Karpas-422 (cell line): ENCODE measurements at places on chromosomes 12 and 14.

GRCh38 chr12:117059156-117059555 lies 40.1 kb downstream of the TESC start:
- DNase-seq: no peak

- DNase-seq: no peak
Observed at GRCh38 chr12:106120519-106121105, 18.1 kb downstream of the NUAK1 start.

GRCh38 chr14:74492776-74493342 lies at the start of gene NPC2:
NPC2 (minus strand) TSS chr14:74493305; CDS start chr14:74493274, 31 bp downstream.
- peak; percentile 46 for DNase-seq

DNA sequence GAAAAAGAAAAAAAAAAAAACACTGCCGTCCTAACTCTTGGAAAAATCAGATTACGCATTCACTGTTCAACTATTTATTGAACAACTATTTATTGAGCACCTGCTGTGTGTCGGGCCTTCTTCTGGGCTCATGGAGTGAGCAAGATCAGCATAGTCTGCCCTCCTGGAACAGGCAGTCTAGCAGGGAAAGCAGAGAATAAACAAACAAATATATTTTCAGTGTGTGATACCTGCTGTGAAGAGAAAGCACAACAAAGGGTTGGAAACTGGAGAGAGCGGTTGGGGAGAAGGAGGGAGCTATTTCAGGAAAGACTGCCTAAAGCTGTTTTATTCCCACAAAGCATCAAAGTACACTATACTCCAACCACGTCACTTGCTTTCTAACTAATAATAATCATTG lies 10.8 kb downstream of the PROX2 start:
- DNase-seq: no peak

GRCh38 chr12:77161944-77162343 lies 96.6 kb upstream of the E2F7 start:
- no peak for DNase-seq

DNA sequence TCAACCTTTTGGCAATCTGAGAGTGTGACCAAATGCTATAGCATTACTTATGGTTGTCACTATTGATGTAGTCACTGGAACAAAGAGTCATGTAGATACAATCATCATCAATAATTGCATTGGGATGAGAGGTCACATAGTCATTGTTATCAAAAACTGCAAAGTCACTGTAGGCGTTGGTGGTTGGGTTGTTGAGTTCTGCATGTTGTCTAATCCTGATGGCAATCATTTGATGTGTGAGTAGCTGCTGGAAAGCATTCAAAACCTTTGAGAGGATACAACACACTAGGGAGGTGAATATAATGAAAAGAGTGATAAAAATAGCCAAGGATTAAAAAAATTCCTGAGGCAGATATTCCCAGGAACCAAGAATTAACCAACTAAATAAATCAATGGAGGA lies 214.7 kb upstream of the SYT10 start:
- DNase-seq: no peak

DNA sequence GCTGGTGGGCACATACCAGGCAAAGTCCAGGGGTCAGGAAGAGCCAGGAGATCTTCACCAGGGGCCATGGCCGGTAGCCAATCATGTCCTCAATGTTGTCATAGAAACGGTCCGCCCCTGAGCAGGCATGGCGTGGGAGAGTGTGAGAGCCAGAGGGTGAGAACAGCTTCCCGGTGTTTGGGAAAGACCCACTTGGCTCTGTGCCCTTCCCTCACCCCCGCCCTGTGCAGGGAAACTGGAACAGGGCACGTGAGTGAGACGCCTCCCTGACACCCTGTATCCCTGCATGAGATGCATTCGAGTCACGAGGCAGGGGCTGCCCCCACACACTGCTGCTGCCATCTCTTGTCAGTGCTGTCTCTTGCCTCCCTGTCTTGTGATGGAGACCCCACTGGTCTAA lies 20.7 kb downstream of the SLC6A12 start:
- no peak for DNase-seq

- DNase-seq: peak; percentile 78
Observed at GRCh38 chr12:15931590-15932053, 20.5 kb downstream of the DERA start.

DNA sequence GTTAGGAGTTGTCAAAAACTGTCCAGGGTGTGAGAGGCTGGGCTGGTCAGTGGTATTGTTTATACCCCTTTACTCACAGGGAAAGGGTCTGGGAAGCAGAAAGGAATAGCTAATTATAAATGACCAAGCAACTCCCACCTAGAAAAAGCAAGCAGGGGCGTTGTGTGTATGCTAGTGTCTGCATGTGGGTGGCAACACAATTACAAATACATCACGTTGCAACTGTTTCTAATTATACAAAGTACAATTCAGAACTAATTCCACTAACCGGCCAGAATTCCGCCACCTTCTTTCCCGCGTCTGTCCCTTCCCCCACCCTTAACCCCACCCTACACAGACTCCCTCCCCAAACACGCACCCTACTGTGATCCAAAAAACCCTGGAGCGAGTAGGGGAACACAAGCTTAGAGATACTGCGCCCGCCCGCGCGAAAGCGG lies 2.2 kb downstream of the DPF3 start:
- no peak for DNase-seq

DNA sequence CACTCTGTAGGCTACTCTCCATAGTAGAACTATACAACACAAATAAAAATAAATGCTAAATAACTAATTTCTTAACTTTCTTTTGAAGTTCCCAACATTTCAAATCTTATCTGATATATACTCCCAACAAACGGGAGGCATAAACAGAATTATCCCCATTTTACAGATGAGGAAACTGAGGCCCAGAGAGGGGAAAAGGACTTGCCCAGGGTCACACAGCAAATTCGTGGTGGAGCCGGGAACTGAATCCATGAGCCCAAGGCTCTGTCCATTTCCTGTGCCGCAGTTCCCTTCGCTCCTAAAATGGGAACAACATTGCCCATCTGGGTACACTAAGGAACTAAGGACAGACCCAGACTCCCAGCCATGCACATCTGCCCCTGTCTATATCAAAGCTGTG lies 12.2 kb downstream of the ZNF384 start:
- DNase-seq: no peak

DNA sequence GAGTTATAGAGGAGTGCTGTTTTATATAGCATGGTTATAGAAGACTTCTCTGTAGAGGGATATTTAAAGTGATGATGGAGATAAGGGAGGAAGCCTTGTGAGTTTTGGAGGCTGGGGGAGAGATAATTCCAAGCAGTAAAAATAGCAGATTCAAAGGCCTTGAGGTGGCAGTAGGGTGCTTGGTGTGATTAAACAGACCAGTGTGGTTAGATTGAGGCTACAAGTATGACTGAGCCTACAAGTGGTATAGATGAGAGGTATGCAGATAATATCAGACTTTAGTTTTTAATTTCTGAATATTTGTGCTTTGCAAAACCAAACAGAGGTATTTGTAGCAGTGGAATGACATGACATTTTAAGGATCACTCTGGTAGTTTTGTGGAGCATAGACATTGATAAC lies 20.3 kb downstream of the FANCM start:
- no peak for DNase-seq

- DNase-seq: peak; percentile 58
Observed at GRCh38 chr14:50397390-50398188, 908 bp upstream of the CDKL1 start.

- DNase-seq: no peak
Observed at GRCh38 chr12:58728397-58728796, 191.9 kb downstream of the LRIG3 start.

DNA sequence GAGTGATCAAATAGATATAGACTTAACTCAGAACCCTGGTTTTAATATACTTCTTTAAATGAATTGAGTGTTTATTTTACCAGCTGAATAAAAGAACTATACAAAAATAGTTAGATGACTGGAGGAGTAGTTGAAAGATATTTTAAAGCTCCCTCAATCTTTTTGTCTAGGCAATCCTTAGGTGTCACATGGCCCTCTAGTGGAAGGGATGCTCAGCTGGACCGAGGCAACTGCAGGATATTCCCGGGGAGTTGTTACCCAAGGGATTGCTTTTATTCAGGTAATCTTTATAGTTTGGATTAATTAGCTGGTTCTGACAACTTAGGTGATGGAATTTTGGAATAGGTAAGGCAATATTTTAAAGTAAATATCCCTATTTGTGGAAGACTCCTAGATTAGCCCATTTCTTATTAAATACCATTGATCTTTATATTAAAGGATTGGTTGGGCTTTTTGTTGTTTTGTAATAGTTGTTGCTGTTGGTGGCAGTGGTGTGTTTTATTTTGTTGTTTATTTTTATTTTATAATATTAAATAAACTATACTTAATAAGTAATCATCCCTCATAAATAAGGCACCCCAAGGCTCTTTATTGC lies 57.1 kb downstream of the ZDHHC17 start:
- DNase-seq: peak; percentile 44

DNA sequence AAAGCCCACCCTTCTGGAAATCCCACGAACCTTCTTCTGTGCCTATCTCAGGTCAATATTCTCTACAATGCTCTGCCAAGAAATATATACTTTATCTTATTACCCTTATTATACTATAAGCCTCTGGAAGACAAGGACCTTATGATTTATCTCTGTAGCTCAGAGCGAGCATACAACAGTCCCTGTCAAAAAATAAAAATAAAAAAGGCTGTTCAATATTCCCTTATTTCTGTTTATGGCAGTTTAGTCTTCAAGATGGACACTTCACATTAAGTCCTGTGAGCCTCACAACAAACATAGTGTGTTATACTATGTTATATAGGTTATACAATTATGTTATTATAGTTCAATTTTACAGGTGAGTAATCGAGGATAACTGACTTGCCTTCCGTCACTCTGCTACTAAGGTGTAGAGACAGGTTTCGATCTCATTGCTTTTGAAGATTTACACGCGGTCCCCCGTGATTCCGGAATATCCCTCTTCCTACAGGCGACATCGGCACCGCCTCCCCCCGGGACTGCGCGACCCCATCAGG lies 562 bp downstream of the EAPP start:
- DNase-seq: no peak

DNA sequence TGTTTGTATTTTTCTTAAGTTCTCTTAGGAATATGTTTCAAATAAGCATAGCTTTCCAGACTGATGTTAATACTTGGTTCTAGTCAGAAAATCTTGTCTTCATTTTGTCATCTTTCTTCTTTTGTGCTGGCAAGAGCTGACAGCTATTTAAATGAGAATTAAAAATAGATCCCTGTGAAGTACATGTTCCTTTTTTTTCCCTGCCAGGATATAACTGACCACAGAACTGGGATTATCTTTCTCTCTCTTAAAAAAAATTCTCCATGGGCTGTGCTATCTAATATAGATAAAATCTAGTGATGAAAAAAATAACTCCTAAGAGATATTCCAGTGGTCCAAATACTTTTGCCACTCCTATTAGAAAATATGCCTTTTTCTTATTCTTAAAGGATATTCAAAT lies 163.4 kb downstream of the AKAP6 start:
- no peak for DNase-seq

GRCh38 chr12:66074561-66074960 lies 56.0 kb downstream of the LLPH start:
- DNase-seq: no peak

GRCh38 chr14:59510966-59511365 lies 26.6 kb downstream of the JKAMP start:
- DNase-seq: no peak

- no peak for DNase-seq
Observed at GRCh38 chr14:29459969-29460560, 467.6 kb downstream of the PRKD1 start.

DNA sequence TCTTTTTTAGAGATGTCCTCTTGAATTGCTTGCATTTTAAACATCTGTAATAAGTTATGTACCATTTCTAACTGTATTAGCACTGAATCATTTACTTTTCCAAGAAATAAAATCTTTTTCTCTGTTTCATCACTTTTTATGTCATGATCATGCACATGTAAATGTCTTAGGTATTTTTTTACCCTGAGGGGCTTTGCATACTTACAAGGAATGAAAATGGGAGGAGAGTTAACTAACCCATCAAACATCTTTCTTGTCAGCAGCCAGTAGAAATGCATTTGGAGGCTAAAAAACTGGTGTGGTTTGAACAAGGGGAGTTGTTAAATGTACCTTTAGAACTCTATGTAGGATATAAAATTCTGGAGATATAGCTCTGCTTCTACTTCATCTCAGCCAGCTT lies 1080.3 kb downstream of the GALC start:
- no peak for DNase-seq

GRCh38 chr12:124538194-124539082 lies 29.0 kb downstream of the NCOR2 start:
- no peak for DNase-seq

- no peak for DNase-seq
Observed at GRCh38 chr12:104722601-104723534, 235.2 kb downstream of the SLC41A2 start.

GRCh38 chr14:76781648-76782051 lies 20.4 kb downstream of the VASH1 start:
- DNase-seq: no peak

GRCh38 chr12:71942703-71943102 lies 4.1 kb downstream of the TPH2 start:
- DNase-seq: no peak

DNA sequence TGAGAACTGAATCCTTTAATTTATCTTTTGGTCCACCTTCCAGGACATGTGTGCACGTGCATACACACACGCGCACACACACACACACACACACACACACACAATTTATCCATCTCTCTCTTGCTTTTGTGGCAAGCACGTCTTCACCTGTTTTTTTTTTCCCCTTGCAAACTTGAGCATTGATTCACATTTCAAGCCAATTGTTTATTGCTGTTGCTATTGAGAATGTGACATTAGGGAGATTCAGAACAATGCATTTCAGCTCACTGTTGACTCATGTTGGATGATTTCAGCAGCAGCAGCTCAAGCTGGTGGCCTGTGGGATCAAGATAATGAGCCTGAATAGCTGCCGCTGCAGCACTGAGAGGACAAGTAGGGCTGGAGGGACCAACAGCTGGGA lies 128.9 kb downstream of the SNAPC1 start:
- peak; percentile 75 for DNase-seq

GRCh38 chr14:102838501-102838900 lies 61.3 kb downstream of the TRAF3 start:
- no peak for DNase-seq

DNA sequence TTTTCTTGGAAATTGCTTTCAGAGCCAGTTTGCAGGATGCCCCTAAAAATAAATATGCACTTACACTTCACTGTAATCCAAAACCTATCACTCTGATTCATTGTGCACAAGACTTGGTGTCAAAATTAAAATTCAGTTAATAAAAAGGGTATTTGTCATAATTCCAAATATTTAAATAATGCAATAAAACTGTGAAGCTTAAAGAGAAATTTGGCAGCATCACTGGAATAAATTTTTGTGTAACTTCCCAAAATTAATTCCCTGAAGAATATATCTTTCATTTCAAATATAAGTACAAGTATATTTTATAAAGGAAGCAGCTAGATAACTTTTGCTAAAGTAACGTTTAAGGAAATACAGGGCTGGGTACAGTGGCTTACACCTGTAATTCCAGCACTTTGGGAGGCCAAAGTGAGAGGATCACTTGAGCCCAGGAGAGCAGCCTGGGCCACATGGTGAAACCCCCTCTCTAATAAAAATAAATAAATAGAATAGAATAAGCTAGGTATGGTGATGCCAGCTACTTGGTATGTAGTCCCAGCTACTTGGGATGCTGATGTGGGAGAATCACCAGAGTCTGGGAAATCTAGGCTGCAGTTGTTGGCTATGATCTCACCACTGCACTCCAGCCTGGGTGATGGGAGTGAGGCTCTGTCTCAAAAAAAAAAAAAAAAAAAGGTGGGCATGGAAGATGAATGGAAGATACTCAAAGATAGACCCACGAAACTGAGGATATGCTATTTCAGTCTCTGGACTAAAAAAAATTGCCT lies 233.8 kb downstream of the FBXL14 start:
- DNase-seq: no peak

- no peak for DNase-seq
Observed at GRCh38 chr12:7497661-7498060, 5.9 kb downstream of the CD163 start.

- DNase-seq: no peak
Observed at GRCh38 chr14:94010625-94011024, 13.5 kb downstream of the CCDC197 start.
